Ecto neural progenitor cell (in vitro differentiated cells): ENCODE measurements at places on chromosomes 2 and 18.

DNA sequence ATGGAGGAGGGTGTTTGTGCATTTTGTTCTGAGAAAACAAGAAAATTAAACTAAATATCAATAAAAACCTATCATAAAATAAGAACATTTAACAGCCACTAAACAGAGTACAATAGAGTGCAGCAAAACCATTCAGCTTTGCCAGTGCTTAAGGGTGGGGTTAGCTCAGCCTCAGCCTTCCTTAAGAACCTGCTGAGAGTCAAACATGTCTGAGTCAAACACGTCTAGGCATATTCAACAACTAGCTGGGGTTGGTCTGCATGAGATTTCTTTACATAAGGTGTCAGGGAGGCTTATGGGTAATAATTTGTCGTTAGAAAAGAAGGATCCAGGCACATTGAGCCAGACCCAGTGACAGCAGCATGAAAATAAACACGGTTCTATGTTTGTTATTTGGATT lies 298.2 kb downstream of the SP3 start:
- no peak for DNase-seq

GRCh38 chr2:43225093-43225787 lies 1.2 kb downstream of the ZFP36L2 start:
- DNase-seq = peak; percentile 76

GRCh38 chr2:157257312-157258252 lies at the start of gene GALNT5:
Gene GALNT5 (plus strand): TSS chr2:157257705. CDS start chr2:157258083, 378 bp downstream.
- peak; percentile 52 for DNase-seq

- no peak for DNase-seq
Observed at GRCh38 chr18:69948919-69949537, 1.4 kb upstream of the CD226 start.

- DNase-seq = no peak
Observed at GRCh38 chr2:171836146-171836910, 57.7 kb downstream of the SLC25A12 start.

DNA sequence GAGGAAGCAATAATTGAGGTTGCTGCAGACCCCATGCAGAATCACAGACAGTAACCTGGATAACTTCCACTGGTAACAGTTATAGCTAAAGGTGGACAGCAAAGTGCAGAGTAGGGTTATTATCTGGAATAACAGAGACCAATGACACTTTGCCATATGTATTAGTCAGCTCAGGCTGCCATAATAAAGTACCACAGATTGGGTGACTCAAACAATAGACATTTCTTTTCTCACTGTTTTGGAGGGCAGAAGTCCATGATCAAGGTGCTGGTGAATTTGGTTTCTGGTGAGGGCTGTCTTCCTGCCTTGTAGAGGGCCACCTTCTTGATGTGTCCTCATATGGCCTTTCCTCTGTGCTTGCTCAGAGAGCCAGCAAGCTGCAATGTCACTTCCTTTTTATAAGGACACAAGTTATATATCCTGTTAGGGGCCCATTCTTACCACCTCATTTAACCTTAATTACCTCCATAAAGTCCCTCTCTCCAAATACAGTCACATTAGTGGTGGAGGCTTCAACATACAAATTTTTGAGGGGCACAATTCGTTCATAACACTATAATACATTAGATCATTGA lies 191.0 kb upstream of the LRP1B start:
- no peak for DNase-seq
